ENCODE measurements at places on chromosomes 11 and 22. TPM values are rescaled to one million over a fixed set of nuclear protein-coding genes. Genes with fewer than 3 reads are reported as not detected.

The SEPTIN3 gene
- not detected for total RNA-seq

The FAM181B gene
- not detected for total RNA-seq

The OR6A2 gene
- total RNA-seq = not detected

The MMP12 gene
- total RNA-seq = not detected

The KCNJ11 gene
- 0.81 TPM for total RNA-seq
